ENCODE measurements at places on chromosomes 4 and X.

GRCh38 chrX:1385253-1386223 lies 6.4 kb downstream of the SLC25A6 start:
- no peak for DNase-seq

DNA sequence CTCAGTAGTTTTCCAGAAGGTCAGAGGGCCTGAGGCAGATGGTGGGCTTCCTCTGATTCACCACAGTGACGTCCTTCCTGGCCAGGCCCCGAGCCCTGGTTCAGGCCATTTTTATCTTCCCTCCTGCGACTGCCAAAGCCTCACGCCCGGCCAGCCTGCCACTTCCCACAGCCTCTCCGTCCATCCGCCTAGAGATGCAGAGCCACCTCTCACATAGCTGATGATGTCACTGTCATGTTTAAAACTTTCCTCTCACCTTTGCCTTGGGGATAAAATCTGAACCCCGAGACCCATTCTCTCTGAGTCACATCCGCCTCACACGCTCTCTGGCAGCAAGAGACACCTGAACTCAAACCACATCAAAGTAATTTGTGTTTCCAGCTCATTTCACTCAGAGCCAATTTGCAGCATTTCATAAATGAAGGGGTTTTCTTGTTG lies 175.3 kb downstream of the QDPR start:
- DNase-seq: no peak

DNA sequence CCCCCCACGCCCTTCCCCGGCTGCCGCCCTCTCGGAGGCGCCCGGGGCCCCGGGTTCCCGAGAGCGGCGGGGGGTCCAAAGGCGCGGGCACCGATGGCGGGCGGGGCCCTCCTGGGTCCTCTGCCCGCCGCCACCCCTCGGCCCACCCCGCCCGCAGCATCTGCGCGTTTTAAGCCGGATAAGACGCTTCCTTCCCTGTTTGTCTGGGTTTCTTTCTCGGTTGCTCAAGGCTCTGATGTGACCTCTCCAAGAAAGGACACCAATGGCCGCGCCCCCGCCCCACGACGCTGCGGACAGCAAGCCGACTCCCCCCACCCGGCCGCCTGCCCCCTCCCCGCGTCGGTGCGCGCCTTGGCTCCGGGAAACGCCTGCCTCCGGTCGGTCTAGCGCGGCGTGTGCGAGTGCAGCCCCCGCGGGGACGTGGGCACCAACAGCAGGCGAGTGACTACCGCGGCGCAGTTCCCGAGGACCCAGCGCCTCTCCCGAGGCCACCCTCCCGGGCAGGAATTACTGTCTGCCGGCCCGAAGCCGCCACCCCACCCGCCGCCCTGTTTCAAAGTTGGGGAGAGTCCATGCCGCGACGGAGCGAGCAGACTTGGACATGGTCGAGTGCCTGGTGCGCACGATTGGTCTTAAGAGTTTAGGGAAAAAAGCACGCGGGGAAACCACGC lies 21.1 kb upstream of the HMX1 start:
- no peak for DNase-seq

DNA sequence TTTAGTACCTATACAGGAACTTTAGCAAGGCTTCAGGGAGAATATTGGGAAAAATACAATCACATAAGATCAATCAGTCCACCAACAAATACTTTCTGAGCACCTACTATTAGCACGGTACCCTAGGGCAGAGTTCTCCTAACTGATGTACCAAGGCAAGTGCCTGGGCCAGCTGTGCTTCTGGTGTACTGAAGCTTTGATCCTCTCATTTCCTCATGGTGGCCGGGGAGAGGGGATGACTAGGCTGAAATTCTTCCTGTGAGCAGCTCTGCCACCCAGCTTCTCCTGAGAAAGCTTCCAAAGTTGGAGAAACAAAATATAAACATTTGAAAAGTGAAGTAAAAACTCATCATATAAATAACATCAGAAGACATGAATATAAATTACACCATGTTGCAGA lies 49.3 kb upstream of the ATOH1 start:
- DNase-seq: no peak

GRCh38 chrX:56813318-56813837 lies 84.3 kb downstream of the NBDY start:
- DNase-seq: peak; percentile 55

- DNase-seq: no peak
Measured at GRCh38 chr4:94165256-94165655, 42.4 kb upstream of the SMARCAD1 start.

DNA sequence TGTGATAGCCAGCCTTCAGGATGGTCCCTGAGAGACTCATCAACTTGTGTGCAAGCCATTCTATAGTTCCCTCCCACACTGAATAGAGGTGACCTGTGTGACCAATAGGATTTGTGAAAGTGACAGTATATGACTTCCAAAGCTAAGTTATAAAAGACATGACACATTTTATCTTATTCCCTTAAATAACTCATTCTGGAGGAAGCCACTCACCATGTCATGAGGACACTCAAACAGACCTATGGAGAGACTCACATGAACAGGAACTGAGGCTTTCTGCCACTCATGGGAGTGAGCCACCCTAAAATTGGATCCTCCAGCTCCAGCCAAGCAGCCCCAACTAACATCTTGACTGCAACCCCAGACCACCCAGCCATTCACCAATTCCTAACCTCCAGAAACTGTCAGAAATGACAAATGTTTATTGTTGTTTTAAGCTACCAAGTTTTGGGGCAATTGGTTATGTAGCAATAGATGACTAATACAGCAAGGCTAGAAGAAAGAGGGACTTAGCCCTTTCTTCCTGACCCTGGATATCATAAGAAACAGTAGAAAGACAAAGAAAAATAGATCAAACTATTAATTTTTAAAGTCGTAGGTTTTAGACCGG lies 9.0 kb upstream of the CHIC2 start:
- peak; percentile 68 for DNase-seq

GRCh38 chrX:143570782-143571181 lies 53.5 kb upstream of the SPANXN3 start:
- DNase-seq: no peak

DNA sequence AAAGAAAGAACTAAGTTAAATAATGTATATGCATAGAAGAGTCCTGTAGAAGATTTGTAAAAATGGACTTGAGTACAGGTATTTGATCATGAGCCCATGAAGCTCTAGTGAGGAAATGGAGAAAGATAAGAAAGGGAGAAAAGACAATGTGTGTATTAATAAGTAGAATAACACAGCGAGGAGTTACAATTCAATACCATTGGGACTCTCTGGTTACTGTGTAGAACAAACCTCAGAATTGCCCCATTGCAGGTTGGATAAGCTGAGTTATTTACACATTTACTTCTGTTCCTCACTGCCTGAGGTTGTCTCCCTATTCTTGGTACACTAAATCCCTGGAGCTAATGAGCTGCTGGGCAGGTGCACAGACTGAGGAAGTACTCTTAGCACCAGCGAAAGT lies 33.3 kb downstream of the BANK1 start:
- DNase-seq: no peak

- peak; percentile 19 for DNase-seq
Measured at GRCh38 chr4:183099537-183100297, 660 bp downstream of the WWC2 start.

DNA sequence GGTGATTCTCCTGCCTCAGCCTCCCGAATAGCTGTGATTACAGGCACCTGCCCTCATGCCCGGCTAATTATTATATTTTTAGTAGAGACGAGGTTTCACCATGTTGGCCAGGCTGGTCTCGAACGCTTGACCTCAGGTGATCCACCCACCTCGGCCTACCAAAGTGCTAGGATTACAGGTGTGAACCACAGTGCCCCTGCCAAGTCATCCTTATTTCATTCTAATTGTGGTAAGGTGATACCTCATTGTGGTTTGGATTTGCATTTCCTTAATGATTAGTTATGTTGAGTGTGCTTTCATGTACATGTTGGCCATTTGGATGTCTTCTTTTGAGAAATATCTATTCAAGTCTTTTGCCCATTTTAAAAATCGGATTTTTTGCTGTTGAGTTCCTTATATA lies 93.0 kb downstream of the USP9X start:
- no peak for DNase-seq
